ENCODE measurements at places on chromosomes 5 and 9. TPM values are rescaled to one million over a fixed set of nuclear protein-coding genes. Genes with fewer than 3 reads are reported as not detected.
A peak's percentile ranks its signal among the peaks of the same experiment; 100 is the strongest.

Gene PCDHGC3
- total RNA-seq: 10.4 TPM

Gene SHROOM1
- total RNA-seq: 1.9 TPM

Gene C6
- 1.1 TPM for total RNA-seq

Gene SLC25A2
- total RNA-seq: 0.32 TPM

Gene FBXO38
- total RNA-seq: 42.7 TPM

GRCh38 chr5:1507457-1507856, 16.3 kb downstream of the LPCAT1 start:
- no peaks in the 10 kb centered on the region for H3K27me3 ChIP-seq
- H3K4me1 ChIP-seq: no peaks in the 10 kb centered on the region
- no peak overlapping the region for H3K27ac ChIP-seq
- DNase-seq: peak; percentile 18

DNA sequence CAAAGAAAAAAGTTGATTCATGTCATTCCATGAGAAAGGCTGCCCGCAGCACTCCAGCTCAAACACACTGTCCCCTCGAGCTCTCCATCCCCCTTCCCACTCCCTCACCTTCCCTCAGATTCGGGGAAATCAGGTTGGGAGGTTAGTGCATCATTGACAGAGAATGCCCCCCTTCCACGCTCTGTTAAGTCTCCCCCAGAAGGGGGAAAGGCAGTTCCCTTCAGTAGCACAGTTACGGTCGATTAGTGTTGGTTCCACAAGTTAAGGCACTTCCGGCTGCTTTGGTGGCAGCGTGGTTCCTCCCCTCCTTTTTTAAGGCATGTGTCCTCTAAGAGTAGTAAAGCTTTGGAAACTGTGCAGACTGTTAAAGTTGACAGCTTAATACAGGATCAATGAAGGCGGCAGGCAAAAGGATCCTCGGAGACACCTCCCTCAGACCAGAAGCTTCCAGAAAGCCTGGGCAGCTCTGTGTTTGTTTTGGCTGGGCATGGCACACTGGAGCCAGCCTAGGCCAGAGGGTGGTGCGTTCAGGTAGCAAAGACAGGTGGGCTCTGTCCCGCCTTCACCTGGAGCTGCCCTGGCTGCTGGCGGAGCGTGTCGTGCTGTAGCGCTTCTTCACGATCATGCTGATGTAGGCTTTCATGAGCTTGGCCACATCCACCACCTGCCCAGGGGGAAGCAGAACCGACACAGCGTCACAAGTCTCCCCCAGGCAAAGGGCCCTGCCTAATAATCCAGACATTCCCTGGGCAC, 49.5 kb upstream of the RETREG1 start:
- H3K36me3 ChIP-seq: no peaks in the 10 kb centered on the region
- no peak for DNase-seq
- peaks cover 2% of the 10 kb centered on the region for H3K27me3 ChIP-seq
- H3K4me1 ChIP-seq: peaks cover 7% of the 10 kb centered on the region
- H3K27ac ChIP-seq: no peak overlapping the region
- no peak overlapping the region for H3K4me3 ChIP-seq

GRCh38 chr5:54990841-54991258, 5.5 kb upstream of the ESM1 start:
- no peak overlapping the region for H3K4me3 ChIP-seq
- no peak for DNase-seq
- no peaks in the 10 kb centered on the region for H3K27me3 ChIP-seq
- no peaks in the 10 kb centered on the region for H3K4me1 ChIP-seq
- H3K27ac ChIP-seq: no peak overlapping the region
- H3K36me3 ChIP-seq: no peaks in the 10 kb centered on the region

GRCh38 chr9:83554278-83554677, 16.1 kb upstream of the FRMD3 start:
- DNase-seq: peak; percentile 14
- H3K36me3 ChIP-seq: no peaks in the 10 kb centered on the region
- H3K4me1 ChIP-seq: no peaks in the 10 kb centered on the region
- no peak overlapping the region for H3K4me3 ChIP-seq
- H3K27ac ChIP-seq: no peak overlapping the region

GRCh38 chr9:116232424-116233159, 79.0 kb downstream of the PAPPA start:
- no peaks in the 10 kb centered on the region for H3K4me1 ChIP-seq
- H3K36me3 ChIP-seq: no peaks in the 10 kb centered on the region
- H3K4me3 ChIP-seq: no peak overlapping the region

- DNase-seq: no peak
- H3K27me3 ChIP-seq: no peaks in the 10 kb centered on the region
- no peaks in the 10 kb centered on the region for H3K36me3 ChIP-seq
- H3K4me3 ChIP-seq: no peak overlapping the region
- no peaks in the 10 kb centered on the region for H3K4me1 ChIP-seq
- H3K27ac ChIP-seq: no peak overlapping the region
Observed at GRCh38 chr5:157213527-157214243, 33.0 kb downstream of the ITK start.

DNA sequence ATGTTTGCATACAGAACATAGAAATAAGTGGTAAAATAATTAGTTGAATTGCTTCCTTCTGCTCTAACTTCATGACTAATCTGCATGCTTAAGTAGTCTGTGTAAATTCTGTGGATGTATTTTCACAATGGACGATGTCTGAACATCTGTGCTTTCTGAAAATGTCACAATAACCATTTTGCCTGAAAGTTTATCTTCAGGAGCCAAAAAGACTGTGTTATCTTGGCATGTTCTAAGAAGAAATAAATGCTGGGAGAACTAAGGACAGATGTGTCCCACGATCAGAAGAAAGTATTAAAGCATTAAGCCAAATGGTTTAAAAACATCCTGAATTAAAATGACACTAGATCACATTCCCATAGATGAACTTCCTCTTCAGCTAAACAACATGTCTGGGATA, 397.6 kb downstream of the SPOCK1 start:
- H3K4me1 ChIP-seq: no peaks in the 10 kb centered on the region
- H3K36me3 ChIP-seq: no peaks in the 10 kb centered on the region
- H3K4me3 ChIP-seq: no peak overlapping the region

DNA sequence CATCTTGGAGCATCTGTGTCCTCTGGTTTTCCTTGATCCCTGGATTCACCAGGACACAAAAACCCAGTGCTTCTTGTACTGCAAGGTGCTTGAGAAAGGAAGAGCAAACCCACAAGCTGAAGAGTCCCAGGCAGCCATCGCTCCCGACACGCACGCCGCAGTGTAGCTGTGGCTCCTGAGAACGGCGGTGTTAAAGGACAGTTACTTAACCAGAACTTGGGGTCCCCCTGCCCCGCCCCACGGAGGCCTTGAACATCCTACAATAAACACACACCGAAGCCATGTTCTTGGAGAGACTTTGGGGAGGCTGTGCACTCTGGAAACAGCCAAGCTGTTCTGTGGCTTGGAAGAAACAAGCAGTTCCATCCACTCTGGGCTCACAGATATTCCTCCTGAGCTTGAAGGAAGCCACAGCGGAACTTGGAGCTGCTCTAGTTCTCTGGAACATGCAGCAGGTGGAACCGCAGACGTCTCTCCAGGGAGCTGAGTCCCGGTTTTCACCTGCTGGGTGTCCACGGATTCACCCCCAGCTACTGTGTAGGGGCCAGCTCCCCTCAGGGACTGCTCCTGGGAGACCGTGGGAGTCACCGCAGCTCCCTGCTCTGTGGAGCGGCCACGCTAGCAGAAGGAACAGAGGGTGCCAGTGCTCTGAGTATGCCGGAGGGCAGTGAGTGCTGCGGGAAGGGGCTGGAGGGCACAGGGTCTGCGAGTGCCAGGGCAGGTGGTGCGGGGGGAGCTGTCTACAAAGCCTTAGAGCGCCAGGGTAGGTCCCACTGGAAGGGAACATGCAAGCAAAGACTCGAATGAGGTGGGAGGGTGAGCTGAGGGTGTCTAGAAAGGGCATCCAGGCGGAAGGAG, 107.3 kb downstream of the ADAMTS2 start:
- H3K36me3 ChIP-seq: no peaks in the 10 kb centered on the region
- DNase-seq: no peak
- no peaks in the 10 kb centered on the region for H3K4me1 ChIP-seq
- H3K27ac ChIP-seq: no peak overlapping the region

DNA sequence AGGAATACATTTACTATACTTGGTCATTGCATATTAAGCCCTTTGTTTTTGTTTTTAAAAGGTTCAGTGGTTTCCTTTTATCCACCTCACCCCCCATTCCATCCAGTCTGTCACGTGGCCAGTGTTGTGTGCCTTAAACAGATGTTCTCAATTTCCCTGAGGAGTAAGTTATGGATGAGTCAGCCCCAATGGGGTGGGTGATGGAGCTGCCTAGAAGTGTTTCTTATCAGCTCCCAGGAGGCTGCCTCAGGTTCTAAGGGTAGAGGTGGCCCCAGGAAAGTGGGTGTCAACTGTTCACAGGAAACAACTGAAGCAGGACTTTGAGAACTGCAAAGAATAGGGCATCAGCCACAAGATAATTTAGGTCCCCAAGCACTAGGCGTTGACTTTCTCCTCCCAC, 41.1 kb downstream of the ACTBL2 start:
- H3K4me3 ChIP-seq: no peak overlapping the region
- DNase-seq: no peak
- no peaks in the 10 kb centered on the region for H3K27me3 ChIP-seq
- no peaks in the 10 kb centered on the region for H3K36me3 ChIP-seq
- H3K4me1 ChIP-seq: no peaks in the 10 kb centered on the region

GRCh38 chr5:147773139-147773538, 9.4 kb downstream of the JAKMIP2 start:
- H3K27me3 ChIP-seq: no peaks in the 10 kb centered on the region
- H3K36me3 ChIP-seq: no peaks in the 10 kb centered on the region
- DNase-seq: no peak
- H3K4me1 ChIP-seq: no peaks in the 10 kb centered on the region
- H3K27ac ChIP-seq: no peak overlapping the region
- H3K4me3 ChIP-seq: no peak overlapping the region

DNA sequence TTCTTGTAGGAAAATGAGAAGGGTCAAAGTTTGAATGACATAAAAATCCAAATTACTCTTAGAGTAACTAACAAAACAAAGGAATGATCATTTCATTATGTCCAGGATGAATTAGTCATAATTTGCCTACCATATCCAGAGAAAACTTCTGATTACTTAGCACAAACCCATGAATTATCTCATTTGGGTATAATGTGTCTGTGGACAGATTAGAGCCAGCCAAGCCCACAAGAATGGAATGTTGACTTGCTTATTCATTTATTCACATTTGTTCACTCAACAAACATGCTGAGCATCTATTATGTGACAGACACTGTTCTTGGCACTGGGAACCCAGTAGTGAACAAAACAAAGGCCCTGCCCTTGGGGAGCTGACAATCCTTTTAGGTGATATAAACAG, 87.4 kb downstream of the APBA1 start:
- no peaks in the 10 kb centered on the region for H3K27me3 ChIP-seq
- no peaks in the 10 kb centered on the region for H3K36me3 ChIP-seq
- no peaks in the 10 kb centered on the region for H3K4me1 ChIP-seq
- no peak for DNase-seq
- no peak overlapping the region for H3K27ac ChIP-seq

DNA sequence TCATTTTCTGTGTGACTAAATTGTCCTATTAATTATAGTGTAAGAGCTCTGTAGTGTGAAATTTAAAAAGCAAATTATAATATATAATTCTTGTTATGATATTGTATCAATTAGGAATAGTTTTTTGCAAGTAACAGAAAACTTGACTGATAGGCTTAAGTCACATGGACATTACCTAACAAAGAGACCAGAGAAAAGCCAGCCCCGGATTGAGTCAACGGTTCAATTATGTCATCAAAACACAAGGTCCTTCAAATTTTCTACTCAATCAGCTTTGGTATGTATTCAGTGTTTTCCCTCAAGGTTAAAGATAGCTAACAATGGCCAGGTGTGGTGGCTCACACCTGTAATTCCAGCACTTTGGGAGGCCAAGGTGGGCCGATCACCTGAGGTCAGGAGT, 126.7 kb upstream of the PTGER4 start:
- H3K4me3 ChIP-seq: no peak overlapping the region
- H3K27ac ChIP-seq: no peak overlapping the region
- H3K27me3 ChIP-seq: no peaks in the 10 kb centered on the region
- no peaks in the 10 kb centered on the region for H3K36me3 ChIP-seq

GRCh38 chr5:35765921-35766320, 90.8 kb upstream of the IL7R start:
- H3K27me3 ChIP-seq: no peaks in the 10 kb centered on the region
- no peaks in the 10 kb centered on the region for H3K4me1 ChIP-seq
- H3K27ac ChIP-seq: no peak overlapping the region
- H3K4me3 ChIP-seq: no peak overlapping the region
- DNase-seq: no peak
- no peaks in the 10 kb centered on the region for H3K36me3 ChIP-seq

- no peaks in the 10 kb centered on the region for H3K36me3 ChIP-seq
- no peak for DNase-seq
- no peaks in the 10 kb centered on the region for H3K4me1 ChIP-seq
- no peak overlapping the region for H3K4me3 ChIP-seq
Observed at GRCh38 chr9:35956651-35957050, 1.3 kb downstream of the OR2S2 start.

DNA sequence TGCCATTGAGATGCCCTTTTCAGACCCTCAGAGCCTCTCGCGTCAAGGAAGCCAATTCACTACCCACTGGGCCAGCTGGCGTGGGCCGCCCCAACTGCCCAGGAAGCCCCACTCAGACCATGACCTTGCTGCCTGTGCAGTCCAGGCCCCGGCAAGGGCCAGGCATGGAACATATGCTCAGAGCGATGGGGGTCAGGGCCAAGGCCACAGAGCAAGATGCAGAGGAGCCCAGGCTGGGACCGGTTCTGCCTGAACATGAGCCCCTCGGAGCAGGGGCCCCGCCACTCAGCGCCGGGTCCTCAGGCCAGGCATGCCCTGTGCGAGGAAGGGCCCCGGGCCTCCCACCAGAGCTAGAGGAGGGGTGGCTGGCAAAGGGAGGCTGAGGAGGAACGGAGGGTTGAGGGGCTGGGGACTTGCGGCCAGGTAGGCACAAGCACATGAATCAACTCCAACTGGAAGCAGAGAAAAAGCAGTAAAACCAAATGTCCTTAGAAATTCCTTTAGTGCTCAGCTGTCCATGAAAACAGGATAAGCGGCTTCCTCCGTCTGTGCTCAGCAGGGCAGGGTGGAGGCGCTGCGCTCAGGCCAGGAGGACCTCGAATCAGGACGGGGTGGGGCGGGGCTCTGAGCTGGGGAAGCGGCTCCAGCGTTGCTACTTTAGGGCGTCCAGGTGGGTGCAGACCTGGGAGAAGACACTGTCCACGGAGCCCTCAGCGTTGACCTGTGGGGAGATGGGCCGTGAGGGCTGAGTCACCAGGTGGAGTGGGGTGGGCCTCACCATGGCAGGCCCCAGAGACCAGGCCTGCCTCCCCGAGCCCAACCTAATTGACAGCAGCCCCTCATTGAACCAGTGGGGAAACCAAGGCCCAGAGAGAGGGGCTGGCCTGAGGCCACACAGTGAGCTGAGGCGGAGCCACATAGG, 9.9 kb downstream of the AK1 start:
- no peak for DNase-seq
- H3K4me1 ChIP-seq: peaks cover 15% of the 10 kb centered on the region
- no peak overlapping the region for H3K4me3 ChIP-seq
- no peak overlapping the region for H3K27ac ChIP-seq
- H3K36me3 ChIP-seq: peaks cover 65% of the 10 kb centered on the region
- H3K27me3 ChIP-seq: no peaks in the 10 kb centered on the region

DNA sequence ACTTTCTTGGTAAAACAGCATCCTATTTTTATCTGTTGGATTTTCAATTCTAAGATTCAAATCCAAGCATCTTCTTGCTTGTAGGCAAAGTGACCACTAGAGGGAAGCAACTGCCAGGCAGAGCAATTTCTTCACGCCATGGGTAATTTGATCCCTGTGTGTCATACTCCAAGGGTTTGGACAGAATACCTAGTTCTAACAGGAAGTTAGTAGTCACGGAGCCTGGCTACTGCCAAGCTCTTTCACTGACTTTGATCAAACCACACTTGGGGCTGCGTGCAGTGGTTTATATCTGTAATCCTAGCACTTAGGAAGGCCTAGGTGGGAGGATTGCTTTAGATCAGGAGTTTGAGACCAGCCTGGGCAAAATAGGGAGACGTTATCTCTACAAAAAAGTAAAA, 473.6 kb upstream of the TNC start:
- H3K4me3 ChIP-seq: no peak overlapping the region
- DNase-seq: peak; percentile 60
- peaks cover 8% of the 10 kb centered on the region for H3K27me3 ChIP-seq
- H3K36me3 ChIP-seq: no peaks in the 10 kb centered on the region
